ENCODE measurements at places on chromosomes 1 and 21.

DNA sequence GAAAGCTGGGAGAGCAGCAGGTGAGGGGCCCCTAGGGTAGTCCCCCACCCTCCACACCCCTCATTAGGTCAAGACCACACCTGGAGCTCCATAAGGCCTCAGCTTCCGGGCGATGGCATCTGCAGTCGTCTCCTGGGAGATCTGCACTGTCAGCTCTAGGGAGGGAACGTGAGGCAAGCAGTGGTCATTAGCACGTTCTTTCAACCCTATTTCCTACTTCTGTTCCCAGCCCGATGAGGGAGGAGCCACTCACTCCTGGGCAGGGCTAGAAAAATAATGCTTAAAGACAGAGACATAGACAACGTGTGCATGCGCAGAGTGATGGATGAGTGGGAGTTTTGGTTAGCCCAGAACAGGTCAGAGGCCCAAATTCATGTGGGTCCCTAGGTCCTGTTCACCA lies 9.7 kb downstream of the KDF1 start:
- DNase-seq = no peak

DNA sequence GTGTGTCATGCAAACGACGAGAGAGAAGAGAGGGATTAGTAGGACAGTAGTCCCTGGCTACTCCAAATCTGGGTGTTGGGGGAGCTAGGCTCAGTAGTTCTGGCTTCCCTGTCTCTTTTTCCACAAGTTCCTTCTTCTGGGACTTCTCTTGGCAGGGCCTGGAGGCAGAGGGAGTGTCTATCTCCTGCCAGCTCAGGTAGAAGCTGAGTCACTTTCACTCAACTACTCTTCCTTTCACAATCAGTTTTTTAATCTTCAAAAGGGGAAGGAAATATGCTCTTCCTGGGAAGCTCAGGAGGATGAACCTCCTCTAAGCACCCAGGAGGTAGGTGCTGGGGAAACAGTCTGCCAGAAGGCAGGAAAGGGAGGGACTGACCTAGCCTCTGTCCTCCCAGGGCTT lies 35.2 kb upstream of the MAGOH start:
- DNase-seq = no peak

- DNase-seq = no peak
Measured at GRCh38 chr1:206962272-206962671, 8.0 kb downstream of the FCAMR start.

GRCh38 chr21:31181082-31181750 lies 142.9 kb upstream of the KRTAP19-8 start:
- DNase-seq = no peak

- no peak for DNase-seq
Measured at GRCh38 chr1:204368996-204369726, 9.4 kb upstream of the PLEKHA6 start.

- no peak for DNase-seq
Measured at GRCh38 chr21:20110368-20110767, 887.8 kb upstream of the NCAM2 start.

GRCh38 chr1:53334781-53335180 lies 6.9 kb upstream of the LRP8 start:
- DNase-seq = no peak

- no peak for DNase-seq
Measured at GRCh38 chr21:15071009-15071408, 6.2 kb upstream of the NRIP1 start.

- no peak for DNase-seq
Measured at GRCh38 chr1:221371705-221372104, 370.2 kb downstream of the DUSP10 start.

- no peak for DNase-seq
Measured at GRCh38 chr1:27727126-27727525, 1.4 kb downstream of the FAM76A start.

DNA sequence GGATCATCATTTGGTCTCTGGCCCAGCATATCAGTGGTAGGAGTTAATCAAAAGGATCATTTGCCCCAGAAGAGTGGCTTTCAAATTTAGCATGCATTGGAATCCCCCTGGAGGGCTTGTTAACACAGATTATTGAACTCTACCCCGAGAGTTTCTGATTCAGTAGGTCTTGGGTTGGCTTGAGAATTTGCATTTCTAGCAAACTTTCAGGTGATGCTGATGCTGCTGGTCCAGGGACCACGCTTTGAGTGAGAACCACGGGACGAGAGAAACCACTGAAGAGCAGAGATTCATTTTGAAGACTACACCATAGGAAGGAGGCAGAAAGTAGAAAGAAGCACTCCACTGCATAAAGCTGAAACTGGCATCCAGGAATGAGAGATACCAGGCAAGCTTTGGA lies 81.3 kb upstream of the DUSP10 start:
- DNase-seq = no peak

- DNase-seq = no peak
Measured at GRCh38 chr1:156060937-156061636, at the start of gene RAB25. TSS of gene RAB25 (plus strand) at chr1:156061160. CDS start at chr1:156061401, 241 bp downstream.

DNA sequence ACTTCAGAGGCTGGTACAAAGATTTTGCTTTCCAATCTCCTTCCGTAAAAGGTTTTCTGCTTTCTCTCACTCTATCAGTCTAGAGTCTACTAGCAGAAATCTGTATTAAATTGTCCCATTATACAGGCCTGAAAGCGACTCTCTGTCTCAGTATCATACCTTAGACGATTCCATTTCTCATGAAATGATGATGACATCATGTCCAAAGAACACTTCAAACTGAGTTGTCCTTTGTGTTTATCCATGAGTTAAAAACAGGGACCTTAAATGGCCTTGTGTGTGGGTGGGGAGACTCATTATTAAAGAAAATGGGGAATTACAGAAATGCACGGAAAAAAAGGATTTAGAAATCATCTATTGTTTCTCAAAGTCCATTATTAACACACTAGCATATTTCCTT lies 21.0 kb upstream of the SLC44A3 start:
- DNase-seq = no peak

DNA sequence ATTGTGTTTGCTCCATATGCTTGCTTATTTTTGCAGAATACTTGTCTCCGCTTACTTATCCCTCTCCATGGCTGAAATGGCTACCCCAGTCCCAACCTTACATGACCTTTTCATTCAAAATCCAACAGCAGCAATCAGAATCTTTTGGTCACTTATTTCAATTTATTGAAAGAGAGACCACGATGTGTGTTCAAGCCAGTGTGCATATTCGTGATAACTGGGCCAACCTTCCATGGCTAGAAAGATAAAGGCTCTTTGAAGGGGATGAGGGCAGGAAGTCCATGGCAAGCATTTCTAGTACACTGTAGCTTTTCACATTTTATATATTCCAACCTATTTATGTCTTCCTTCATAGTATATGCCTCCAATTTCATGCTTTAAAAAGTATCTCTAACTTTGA lies 23.1 kb downstream of the HSD11B1 start:
- no peak for DNase-seq

DNA sequence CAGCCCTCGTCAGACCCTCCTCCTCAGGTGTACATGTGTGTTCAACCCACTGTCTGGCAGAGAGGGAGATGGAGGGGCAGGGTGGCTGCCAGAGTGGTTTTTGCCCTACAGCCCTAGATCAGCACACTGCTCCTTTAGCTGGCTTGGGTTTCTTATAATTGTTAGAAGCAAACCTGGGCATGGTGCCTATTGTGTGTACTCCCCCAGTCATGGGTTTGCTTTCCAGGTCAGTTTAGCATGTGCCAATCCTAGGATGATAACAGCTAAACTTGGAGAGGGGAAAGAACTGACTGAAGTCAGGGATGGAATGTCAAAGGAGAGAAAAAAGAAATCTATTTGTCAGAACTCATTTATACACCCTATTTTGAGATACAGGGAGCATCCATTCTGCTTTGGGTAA lies 63.3 kb downstream of the UCK2 start:
- no peak for DNase-seq

- no peak for DNase-seq
Measured at GRCh38 chr21:25842925-25843324, 108.2 kb downstream of the GABPA start.

GRCh38 chr1:110148961-110149360 lies 1.3 kb upstream of the SLC6A17 start:
- DNase-seq = no peak

DNA sequence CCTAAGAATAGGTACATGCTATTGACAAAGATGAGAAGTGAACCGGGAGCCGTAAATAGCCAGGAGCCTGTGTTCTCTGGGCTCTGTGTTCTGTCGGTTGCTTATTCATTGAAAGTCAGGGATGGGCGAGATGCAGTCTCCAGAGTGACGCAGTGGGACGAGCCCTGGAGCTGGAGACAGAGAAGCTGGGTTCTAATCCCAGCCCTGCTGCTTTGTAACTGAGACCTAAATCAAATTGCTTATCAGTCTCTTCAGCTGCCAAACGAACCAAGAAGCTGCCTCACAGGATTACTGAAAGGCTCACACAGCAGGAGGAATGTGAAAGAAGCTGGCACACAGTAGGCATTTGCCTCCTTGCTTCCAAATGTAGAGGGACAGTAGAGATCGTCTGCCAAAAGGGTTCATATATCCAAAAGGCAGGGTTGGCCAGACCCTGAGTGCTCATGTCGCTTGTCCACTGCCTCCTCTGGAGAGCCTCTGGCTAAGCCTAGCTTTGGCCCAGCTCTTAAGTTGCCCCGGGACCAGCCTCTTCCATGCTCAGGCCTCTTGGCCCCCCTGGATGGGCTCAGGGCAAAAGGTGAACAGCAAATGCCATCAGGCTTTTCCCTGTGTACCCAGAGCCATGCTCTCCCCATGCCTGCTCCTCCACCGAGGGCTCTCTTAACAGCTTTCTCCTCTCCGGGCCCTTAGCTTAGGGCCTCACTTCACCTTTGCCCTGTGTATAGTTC lies 134.2 kb upstream of the IPO9 start:
- DNase-seq = no peak

DNA sequence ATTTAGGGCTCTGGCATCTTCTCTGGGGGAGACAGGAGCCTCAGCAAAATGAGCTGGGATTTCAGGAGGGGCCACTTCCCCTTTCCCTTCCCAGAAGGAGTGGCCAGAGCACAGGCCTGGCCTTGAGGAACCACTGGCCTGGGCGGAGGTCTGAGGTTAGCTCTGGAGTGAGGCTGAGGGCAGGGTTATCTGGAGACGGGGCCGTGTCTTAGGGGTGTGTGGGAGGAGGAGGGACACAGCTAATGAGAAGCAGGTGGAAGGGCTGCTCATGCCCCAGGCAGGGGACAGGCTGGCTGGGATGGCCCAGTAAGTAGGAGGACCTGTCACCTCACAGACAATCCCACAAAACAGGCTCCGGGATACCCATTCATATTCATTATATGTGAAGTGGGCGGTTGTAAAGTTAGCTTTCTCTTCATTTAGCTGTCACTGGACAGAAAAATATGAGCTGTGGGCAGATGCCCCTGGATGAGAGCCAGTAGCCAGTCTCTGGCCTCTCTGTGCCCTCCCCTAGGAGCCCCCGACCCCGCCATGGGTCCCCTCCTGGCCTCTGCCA lies 12.4 kb downstream of the ALX3 start:
- DNase-seq = no peak

GRCh38 chr1:95407886-95408291 lies 173.9 kb downstream of the RWDD3 start:
- DNase-seq = no peak

- DNase-seq = no peak
Measured at GRCh38 chr1:240107058-240107684, 15.5 kb downstream of the FMN2 start.

GRCh38 chr1:109393617-109394233 lies 4.0 kb downstream of the SORT1 start:
- DNase-seq = no peak

DNA sequence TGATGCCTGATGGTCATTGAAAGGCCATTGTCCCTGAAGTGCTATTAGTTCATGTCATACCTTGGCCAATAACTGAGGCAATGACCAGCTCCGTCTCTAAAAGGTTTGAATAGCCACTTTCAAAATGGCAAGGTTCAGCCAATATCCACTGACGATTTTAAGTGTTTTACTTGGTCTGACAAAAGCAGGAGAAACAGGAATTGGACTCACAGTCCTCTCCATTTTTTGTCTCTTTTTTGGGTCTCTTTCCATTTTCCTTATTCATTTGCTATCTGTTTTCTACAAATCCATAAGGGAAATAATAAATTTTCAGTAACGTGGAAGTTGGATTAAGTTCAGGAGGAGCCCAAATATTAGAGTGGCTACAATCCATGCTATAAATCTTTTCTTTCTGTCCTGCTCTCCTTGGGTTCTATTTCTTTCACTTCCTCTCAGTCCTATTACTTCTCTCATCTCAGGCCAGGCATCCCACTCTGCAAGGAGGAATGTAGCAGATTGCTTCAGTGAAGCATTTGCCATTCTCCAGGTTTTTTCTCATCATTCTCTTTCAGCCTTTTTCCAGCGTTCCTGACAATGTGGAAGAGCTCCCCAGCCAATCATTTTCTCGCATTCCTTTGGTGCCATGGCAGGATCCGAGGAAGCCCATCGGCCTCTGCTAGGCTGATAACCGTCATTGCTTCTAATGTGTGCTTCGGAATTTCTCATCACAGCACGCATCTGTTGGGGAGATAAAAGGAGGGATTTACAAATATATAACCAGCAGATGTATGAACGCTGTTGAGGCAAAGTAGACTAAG lies 414.5 kb downstream of the ADGRL2 start:
- no peak for DNase-seq

GRCh38 chr1:71087060-71087459 lies 6.2 kb upstream of the ZRANB2 start:
- no peak for DNase-seq

GRCh38 chr1:216805953-216806352 lies 82.7 kb upstream of the ESRRG start:
- DNase-seq = no peak

GRCh38 chr21:38787461-38788274 lies 18.1 kb upstream of the ETS2 start:
- no peak for DNase-seq

GRCh38 chr1:222043444-222044292 lies 301.8 kb upstream of the DUSP10 start:
- no peak for DNase-seq

DNA sequence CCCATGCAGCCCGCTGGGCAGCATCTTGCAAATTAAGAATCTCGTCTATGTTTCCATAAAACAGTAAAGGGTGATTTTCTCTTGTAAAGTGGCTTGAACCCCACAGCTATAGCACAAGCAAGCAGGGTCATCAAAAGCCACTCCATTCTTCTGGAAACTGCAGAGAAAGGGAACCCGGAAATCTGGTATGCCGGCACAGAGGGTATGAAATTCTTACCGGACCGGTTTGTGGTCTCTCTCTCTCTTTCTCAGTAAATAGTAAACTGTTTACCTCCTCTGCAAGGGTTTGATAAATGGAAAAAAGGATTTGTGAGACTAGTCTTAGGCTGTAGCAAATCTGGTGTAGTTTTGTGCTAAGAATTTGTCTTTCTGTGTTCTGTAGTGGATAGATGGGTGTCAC lies 2.7 kb upstream of the ADSS2 start:
- DNase-seq = no peak

DNA sequence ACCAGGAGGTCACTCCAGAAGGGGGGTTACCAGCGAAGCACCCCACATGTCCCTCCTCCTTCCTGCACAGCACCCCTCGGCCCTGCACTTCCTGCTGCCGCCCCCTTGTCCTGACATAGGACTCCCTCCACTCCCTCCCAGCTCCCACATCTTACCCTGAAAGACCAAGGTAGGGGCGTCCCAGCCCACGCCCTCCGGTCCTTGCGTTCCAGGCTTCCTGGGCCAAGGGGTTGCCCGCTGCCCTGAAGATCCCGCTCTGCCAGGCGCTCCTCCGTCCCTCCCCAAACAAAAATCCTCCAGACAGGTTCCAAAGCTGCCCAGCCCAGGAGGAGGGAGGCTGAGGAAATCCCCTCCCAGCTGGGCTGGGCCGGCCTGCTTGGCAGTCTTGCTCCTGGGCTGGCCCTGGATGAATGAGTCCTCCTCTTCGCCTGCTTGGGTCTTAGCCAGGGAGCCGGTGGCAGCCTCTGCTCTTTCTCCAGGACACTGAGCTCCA lies at the start of gene RHBDL2:
Gene RHBDL2 (minus strand): TSS at position 304 of the 493 bp plus-strand sequence. CDS start 22,618 bp downstream, outside the sequence.
- no peak for DNase-seq

GRCh38 chr1:89487972-89488371 lies 36.7 kb upstream of the LRRC8B start:
- DNase-seq = no peak
